Astrocyte of the spinal cord (primary cell): ENCODE measurements at places on chromosomes 16 and 17.
A peak's percentile ranks its signal among the peaks of the same experiment; 100 is the strongest.

DNA sequence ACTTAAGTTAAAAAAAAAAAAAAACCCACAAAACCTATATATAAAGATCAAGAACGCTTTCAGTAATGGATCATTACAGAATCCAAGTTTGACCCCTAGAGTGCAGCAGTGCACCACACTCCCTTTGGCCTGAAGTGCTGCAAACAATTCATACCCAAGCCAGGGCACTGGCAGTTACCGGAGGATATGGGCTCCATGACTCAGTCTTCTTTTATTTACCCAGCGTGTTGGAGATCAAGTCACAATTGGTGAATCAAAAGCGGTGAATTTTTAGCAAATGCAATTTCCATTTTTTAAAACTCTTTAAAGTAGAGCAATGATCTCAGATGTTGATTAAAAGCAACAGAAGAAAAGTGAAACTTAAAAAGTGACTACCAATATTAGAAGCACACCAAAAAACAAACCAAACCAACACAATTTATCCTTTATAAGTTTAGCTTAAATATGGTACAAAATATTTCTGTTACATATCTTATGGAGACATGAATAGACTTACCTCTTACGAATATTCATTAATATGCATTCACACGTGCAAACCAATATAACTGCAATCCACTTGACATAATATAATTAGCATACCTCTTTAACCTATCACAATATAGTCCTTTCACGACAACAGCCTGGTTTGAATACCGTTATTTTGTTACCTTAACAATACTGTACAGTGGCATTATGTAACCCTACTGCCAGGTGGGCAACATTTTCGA lies 46.3 kb downstream of the ZNF652 start:
- peak; percentile 90 for DNase-seq

DNA sequence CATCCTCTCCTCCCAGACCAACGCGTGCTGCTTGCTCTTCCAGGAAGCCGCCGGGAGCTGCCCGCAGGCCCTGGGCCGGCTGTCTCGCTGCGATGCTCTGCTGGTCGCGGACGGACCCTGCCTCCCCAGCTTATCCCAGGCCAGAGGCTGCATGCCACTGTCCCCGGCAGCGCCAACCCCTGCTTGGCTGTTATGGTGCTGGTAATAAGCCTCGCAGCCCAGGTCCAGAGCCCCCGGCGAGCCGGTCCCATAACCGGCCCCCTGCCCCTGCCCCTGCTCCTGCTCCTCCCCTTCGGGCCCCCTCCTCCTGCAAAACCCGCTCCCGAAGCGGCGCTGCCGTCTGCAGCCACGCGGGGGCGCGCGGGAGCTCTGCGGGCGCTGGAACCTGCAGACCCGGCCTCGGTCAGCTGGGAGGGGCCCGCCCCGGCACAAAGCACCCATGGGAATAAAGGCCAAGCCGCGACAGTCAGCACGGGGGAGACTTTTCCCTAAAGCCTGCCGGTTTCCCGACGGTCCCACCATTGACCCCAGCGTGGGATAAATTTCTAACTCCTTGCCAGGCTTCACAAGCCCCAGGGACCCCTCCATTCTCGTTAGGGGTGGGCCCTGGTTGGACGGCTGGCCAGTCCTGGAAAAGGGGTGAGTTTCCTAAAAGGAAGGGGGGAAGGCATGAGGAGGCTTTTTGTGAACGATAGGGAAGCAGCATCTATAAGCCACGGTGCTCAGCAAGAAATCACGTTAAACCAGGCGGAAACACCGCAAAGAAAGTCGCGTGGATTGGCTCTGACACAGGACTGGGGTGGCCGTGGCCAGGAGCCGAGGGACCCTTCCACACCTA lies 11.2 kb downstream of the ENPP7 start:
- DNase-seq: peak; percentile 24

DNA sequence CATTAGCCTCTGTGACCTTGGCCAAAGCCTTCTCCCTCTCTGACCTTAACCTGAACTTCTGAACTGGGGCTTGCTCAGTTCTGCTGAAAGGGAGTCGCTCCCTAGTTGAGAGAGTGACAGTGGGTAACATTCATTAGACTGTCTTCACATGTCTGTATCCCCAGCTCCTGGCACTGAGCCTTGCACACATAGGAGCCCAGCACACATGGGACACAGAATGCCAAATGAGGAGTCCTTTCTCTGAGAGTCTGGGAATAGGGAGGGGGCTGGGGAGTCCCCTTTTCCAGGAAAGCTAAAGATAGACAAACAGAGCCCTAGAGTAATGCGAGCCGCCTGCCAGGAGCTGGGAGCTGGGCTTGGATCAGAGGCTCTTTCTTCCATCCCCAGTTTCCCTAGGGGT lies 2.5 kb downstream of the TAC4 start:
- DNase-seq: no peak

DNA sequence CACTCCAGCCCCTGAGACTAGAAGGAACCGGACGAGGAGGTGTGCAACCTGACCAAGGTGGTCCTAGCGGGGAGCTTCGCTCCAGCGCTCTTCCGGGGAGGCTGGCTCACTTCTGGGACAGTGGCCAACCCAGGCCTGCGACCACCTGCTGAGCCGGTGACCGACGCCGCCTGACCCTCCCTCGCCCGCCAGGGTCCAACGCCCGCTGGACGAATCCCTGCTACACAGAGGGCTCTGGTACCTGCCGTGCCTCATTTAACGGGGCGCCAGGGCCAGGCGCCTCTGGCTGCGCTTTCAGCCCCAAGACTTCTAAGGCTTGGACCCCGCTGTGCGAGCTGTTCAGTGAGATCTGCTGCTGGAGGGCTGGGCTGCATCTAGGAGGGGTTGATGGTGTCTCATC lies 99.5 kb upstream of the KCNJ18 start:
- DNase-seq: no peak

DNA sequence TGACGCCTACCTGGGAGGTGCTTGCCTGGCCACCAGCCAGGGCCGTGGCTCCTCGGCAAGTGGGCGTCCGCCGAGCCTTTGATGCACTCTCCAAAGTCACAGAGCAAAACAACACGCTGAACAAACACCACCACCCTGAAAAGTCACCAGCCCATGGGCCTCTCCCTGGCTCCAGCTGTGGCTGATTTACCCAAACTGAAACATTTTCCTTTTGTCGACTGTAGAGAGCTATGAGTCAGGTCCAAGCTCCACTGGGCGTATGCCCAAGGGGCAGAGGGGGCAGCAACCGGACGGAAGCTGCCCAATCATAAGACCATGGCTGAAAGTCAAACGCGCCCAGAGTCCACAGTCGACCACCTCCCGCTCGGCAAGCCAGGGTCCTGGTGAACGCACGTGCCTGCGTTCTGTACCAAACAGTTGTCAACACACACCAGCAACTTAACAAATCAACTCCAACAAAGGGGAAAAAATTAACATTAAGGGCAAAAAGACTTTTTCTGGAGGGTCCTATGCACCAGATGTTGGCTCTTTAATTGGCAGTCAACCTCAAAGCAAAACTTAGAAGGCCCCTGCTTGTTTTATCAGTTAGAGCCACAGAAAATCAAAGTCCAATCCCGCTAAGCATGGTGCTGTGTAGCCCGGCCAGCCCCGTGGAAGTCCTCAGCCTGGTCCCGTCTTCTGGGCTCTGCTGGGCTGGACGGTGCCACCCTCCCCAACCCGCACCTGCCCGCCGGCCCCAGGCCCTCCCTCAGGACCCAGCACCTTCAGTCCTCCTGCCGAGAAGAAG lies 47.3 kb downstream of the TBC1D16 start:
- peak; percentile 87 for DNase-seq

- peak; percentile 65 for DNase-seq
Measured at GRCh38 chr17:51029568-51030463, 90.9 kb downstream of the SPAG9 start.

DNA sequence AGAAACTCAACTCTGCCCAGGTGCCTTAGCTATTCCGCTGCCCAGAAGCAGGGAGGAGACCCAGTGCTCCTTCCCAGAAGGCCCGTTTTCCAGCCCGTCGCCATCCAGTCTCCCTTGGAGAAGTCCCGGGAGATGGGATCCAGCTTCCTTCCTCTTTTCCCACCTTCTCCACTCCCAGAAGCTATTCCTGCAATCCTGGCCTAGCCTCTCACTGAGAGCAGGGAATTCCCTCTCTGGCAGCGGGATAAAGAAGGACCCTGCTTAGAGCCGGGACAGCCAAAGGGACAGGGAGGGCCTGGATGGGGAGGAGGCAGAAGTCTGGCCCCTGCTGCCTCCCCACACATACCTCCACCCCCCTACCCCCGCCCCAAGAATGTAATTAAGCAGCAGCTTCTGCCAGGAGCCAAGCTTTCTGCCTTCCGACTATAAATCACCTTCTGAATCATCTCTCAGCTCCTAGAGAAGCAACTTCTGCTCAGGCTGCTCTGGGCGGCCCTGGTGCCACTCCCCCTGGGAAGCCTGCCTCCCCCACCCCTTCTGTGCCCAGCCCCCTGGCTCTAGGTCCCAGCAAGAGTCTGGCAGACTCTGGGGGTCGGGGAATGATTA lies 6.4 kb downstream of the WNT3 start:
- DNase-seq: peak; percentile 54

- peak; percentile 16 for DNase-seq
Measured at GRCh38 chr17:67628580-67629013, 89.1 kb upstream of the NOL11 start.

DNA sequence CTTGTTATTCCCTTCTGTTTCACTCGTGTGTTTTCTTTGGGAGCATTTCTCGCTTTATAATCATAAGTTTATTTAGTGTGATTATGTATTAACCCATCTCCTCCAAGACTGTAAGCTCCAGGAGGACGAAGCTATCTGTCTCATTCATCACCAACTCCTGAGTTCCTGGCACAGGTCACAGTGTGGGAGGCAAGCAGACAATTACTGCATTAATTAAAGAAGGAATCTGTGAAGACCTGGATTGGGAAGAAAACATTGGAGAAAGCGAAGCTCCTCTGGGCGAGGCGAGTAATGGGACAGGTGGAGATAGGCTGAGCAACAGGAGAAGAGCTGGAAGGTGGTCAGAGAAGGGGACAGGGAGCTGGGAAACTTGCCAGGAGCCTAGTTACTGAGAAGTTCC lies 7.8 kb upstream of the CAMKK1 start:
- DNase-seq: no peak

DNA sequence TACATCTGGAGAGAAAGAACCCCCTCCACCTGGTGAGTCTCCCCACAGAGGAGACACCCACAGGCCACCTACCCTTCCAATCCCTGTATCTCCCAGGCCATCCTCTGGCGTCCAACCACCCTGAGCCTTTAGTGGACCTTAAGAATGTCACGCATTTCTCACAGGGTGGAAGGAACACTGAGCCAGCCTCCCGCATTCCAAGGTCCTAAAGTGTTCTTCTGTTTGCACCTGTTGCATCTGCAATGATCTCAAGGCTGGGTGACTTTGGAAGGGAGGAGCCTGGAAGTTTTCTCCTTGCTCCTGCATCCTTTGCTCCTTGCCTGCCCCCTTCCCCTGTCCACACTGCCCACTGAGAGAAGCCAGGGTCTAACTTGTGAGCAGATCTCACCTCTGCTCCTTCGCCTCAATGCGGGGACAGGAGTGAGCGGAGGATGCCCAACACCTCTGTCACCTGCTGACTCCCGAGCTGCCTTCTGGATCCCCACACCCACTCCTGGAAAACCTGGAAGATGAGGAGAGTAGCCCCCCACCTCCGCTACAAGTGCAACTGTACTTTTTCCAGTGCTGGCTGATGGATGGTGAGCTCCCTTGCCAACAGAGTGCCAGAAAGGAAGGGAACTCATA lies 3.7 kb downstream of the CHST5 start:
- no peak for DNase-seq

DNA sequence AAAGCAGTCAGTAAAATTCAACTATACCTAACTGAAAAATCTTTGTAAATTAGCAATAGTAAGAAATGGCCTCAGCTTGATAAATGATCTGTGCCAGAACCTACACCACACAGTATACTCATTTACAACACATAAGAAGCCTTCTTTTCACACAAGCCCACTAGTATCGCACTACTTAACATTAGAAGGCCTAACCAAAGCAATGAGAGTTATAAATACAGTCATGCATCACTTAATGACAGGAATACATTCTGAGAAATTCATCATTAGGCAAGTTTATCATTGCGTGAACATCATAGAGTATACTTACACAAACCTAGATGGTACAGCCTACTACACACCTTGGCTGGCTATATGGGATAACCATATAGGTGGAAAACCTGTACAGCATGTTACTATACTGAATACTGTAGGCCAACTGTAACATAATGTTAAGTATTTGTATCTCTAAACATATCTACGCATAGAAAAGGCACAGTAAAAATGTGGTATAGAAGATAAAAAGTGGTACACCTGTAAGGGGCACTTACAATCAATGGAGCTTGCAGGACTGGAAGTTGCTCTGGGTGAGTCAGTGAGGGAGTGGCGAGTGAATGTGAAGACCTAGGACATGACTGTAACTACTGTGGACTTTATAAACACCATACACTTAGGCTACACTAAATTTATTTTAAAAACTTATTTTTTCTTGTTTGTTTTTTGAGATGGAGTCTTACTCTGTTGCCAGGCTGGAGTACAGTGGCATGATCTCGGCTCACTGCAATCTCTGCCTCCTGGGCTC lies 126.5 kb upstream of the CORO6 start:
- no peak for DNase-seq

DNA sequence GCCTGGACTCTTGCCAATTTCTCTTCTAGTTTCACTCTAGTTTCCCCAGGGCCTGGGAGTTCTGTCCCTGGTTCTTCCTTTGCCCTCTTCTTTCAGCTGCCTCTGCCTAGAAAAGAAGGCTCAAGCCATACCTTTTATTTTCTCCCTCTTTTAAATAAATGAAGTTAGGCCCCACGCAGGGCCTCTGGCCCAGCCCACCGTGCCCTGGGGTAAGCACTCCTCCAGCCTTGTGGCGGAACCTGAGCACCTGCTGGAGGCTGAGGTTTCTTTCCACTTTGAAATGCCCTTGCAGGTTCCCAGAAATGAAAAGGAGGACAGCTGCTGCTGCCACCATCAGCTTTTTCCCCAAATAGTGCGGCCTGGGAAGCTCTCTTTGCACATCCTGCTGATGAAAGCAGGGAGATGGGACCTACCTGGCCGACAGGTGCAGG lies 139.4 kb downstream of the CCDC182 start:
- DNase-seq: no peak

GRCh38 chr16:28555561-28555960 lies 1.8 kb downstream of the SGF29 start:
- DNase-seq: no peak

GRCh38 chr16:48408688-48409087 lies 23.5 kb upstream of the SIAH1 start:
- DNase-seq: peak; percentile 78

- DNase-seq: no peak
Measured at GRCh38 chr17:55388842-55389241, 32.8 kb downstream of the MMD start.

DNA sequence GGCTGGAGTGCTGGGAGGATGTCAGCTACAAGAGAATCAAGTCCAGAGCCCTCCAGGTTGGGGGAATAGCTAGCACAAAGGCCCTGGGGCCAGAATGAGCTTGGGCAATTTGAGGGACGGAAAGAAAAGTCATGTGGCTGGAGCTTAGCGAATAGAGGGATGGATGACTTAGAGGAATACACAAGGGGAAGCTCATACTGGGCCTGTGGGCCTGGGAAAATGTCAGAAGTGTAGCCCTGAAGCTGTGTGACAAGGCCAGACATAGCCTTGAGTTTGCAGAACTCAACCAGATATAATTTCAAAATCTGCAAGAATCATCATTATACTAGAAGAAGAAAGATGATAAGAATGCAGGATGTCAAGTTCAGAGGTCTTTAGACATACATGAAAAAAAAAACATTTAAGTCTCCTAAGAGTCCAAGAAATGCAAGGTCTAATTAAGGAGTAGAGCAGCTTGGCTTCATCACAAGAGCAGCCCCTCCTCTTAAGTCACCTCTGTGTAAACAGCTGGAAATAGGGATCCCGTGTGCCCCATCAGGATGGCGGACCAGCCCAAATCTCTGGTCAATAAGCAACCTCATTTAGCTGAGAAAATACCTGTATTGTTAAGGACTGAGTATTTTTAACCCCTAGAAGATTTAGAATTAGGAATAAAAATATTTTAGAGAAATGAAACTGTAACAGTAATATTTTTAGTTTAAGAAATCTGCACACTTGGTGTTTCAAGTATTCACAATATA lies 66.6 kb downstream of the ABCC12 start:
- DNase-seq: no peak
